NCI-H748 treated with DMSO at 0.1 percent for 48 hours (cell line): ENCODE measurements at places on chromosomes 13 and 19.

DNA sequence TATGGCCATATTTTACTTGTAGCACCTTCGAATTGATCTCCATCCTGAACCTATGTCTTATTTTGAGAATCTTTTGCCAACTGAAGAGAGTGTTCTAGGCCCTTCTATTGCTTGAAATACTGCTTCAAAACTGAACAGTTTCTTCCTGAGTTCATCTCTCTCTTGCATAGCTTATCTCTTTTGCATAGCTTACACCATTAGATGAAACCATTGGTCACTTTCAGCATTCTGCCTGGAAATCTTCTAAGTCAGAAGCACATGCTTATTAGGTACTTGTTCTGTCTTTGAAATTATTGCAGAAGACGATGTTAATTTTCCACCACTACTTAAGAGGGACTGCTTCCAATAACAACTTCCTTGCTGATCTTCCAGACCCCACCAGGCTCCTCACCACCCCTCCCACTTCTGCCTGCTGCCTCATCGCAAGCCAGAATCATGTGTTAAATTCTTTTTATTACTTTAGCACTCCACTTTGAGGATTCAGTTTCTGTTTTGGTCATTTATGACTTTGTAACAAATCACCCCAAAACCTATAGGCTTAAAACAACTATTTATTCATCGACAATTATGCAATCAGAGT lies 122.4 kb upstream of the MAB21L1 start:
- DNase-seq, result no peak

DNA sequence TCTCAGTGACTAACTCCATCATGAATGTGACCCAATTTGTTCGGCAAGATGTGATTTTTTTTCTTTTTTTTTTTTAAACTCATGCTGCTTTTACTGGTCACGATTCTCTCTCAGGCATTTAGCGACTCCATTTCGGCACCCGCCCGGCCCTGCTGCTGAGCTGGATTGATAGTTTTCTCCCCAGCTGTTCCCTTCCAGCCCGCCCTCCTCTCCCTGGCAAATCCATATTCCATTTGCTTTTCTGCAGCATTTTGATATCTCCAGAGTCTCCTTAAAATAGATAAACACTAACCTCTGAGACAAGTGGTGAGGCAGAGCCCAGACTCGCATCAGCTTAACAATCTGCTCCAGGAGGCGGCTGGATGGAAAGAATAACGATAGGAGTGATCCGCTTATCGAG lies 55.5 kb upstream of the KATNAL1 start:
- DNase-seq, result no peak

DNA sequence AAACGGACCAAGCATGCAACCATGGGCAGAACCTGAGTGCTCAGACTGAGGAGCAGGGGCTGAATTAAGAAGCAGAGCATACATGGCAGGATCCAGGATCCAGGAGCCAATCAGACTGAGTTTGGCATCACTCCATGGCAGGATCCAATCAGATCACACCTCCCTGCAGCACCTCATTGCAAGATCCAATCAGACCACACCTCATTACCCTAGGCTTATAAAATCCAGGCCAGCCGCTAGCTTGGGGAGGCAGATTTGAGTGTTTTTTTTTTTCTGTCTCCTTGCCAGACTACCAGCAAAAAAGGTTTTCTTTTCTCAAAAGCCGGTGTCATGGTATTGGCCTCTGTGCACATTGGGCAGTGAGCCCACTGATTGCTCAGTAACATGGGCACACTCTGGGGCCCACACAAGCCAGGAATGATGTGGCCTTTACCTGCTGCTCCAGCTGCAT lies 127.9 kb upstream of the GJB6 start:
- no peak for DNase-seq

- DNase-seq, result no peak
Measured at GRCh38 chr13:50208826-50209335, 193.6 kb downstream of the KCNRG start.

DNA sequence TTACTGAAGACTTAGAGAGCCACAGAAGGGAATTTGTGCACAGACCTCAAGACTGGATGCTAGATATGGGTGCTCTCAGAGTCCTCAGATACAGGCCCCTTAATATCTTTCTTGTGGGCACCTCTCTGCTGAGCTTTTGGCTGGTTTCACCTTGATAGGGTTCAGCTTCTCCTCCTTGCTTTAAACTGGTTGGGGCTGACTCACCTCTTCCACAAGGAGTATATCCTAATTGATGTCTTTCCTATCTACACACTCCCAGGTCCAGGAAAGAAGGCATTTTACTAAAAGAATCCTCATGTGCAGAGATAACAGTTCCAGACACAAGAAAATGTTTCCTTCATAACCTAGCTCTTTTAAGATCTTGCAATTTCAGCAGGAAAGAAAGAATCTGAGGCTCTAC lies 284.4 kb downstream of the NDFIP2 start:
- no peak for DNase-seq

GRCh38 chr19:5083547-5083965 lies 114.6 kb downstream of the KDM4B start:
- no peak for DNase-seq

DNA sequence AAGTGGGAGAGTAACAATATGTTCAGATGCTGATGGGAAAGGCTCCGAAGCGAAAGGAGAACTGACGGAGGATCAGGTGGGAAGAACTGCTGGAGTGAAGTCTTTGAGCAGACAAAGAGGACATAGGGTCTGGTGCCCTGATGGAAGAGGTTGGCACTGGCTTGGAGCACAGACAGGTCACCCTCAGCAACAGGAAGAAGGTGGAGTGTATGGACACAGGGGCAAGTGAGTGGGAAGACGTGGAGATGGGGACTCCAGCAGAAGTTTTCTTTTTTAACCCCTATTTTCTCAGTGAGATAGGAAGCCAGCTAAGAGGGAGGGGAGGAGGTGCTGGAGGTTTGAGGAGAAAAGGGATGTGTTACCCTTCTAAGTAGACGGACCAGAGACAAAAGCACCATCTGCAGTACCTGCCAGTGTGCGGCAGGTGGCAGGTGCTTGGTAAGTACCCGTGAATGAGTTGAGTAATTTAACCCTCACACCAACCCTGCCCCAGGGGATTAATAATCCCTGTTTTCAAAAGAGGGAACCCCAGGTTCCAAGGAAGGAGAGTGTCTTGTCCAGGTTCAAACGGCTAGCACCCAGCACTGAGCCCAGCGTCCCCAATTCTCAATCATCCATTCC lies 11.2 kb downstream of the HAS1 start:
- DNase-seq, result no peak

DNA sequence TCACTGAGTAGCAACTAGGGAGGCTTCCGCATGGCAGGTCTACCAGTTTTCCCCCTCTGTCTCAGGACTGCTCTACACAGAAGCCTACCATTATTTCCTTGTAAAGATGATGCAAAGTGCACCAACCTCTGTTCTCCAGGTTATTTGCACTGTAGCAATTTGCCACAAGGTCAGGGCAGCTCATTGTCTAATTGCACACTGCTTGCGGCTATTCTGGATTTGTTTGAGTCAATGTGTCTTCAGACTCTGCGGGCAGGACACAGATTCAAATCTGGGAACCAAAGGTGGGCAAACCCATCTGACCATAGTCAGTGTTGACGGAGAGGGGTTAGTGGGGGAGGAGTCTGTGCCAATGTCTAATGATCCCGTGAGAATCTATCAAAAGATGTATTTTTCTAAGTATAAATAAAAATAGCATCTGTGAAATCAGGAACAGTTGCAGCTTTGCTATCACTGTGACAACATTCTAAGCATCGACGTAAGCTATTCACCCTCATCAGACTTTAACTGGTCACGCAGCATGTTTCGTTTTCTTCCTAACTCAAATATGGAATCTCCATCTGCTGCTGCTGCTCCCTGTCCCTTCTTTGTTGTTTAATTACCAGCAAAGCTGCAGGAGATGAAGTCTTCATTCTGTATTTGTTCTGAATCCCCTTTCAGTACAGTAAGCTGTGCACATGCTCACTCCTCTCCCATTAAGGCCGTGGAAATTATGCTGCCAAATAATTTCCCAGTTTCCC lies 26.4 kb downstream of the CYSLTR2 start:
- no peak for DNase-seq

DNA sequence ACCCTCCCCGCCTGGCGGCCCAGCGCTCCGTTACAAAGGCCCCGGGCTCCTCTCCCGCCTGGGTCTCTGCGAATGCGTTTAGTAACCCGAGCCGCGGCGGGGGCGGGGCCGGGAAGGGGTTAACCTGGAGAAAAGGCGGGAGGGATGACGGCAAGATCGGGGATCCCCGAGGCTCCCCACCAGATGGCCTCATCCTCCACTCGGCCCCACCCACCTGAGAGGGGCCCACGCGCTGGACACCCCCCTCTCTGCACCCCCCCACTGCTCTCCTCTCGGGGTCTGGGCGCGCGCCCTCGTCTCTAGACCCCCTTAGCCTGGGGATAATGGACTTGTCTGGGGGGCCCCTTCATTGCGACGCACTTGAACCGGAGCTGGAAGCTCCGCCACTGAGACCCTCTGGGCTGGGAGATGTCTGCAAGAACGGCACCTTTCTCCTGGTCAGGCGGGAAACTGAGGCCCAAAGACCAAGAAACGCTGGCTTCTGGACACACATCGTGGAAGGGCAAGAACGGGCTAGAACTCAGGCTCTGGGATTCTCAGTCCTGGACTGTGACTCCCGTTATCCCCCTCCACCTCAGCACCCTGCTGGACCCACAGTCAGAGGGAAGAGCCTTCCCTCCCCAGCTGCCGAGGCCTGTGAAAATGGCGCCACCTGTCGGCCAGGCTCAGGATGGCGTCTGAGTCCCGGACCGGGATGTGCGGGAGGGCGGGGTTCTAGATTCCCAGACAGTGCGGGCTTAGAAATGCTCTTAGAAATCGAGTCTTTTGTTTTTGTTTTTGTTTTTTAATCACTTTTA lies 2.9 kb upstream of the LTBP4 start:
- peak; percentile 91 for DNase-seq

DNA sequence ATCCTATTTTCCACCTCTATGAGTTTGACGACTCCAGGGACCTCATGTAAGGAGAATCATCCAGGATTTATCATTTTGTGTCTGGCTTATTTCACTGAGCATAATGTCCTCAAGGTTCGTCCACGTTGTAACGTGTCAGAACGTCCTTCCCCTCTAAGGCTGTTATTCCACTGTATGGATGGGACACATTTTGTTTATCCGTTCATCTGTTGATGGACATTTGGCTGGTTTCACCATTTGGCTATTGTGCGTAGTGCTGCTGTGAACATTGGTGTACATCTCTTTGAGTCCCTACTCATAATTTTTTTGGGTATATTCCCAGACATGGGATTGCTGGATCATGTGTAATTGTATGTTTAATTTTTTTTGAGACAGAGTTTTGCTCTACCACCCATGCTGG lies 21.5 kb downstream of the CRTC1 start:
- DNase-seq, result no peak

DNA sequence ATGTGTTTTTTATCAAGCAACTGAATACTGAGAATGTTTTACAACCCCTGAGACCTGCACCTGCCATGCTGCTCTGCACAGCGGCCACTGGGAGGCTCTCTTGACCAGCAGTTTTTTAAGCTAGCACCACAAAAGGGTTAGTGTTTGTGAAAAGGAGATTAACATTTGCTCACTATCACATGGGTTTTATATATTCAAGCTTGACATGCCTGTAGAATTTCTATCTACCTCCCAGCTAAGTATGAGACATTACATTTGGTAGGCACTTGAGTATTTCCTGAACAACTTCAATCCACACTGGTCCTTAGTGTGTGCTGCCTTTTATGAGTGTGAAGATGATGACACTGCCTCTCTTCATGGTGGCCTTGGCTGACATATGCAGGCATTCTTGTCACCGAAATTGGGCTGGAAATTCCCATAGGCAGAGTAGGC lies 1238.9 kb downstream of the UQCRFS1 start:
- no peak for DNase-seq

- DNase-seq, result no peak
Measured at GRCh38 chr13:72259528-72259927, 392.5 kb upstream of the DACH1 start.
